MCF 10A (cell line): ENCODE measurements at places on chromosomes 1 and 21.

- DNase-seq = no peak
Measured at GRCh38 chr1:156581661-156582387, 2.3 kb downstream of the TTC24 start.

DNA sequence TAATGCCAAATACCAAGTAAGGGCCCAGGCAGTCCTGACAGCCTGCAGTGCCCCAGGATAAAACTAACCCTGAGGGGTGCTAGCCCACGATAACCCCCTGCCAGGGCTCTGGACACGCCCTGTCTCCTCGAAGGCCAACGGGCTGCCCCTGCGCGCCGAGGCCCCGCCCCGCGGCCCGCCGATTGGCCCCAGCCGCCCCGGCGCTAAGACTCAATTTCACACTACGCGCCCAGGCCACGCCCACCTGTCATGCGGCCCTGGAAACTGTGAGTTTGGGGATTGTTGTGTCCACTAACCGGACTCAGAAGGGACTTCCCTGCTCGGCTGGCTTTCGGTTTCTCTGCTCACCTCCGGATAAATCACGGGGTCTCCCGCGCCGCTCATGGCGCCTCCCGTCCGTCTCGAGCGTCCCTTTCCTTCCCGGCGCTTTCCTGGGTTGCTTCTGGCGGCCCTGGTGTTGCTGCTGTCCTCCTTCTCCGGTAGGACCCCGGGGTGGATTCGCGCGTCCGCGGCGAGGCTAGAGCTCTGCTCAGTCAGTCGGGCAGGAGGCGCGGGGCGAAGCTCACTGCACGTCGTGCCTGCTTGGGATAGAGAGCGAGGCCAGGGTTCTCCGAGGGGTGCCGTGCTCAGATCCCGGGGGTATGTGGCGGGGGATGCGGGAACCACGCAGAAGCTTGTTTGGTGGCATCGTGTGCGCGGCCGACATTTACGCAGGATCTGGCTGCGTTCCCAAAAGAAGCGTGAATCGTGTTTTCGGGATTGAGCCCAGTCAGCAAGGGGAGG, at the start of gene CR1L:
Gene CR1L, plus strand, starts transcription at position 282 of the 783 bp plus-strand sequence. Its CDS starts 101 bp downstream, at position 383.
- peak; percentile 39 for DNase-seq

- DNase-seq = no peak
Measured at GRCh38 chr1:29749024-29749945, 513.0 kb downstream of the PTPRU start.

- peak; percentile 76 for DNase-seq
Measured at GRCh38 chr1:39204441-39205081, at the start of gene MACF1. TSS of gene MACF1 (plus strand) at chr1:39204695. CDS start at chr1:39205023, 328 bp downstream.

DNA sequence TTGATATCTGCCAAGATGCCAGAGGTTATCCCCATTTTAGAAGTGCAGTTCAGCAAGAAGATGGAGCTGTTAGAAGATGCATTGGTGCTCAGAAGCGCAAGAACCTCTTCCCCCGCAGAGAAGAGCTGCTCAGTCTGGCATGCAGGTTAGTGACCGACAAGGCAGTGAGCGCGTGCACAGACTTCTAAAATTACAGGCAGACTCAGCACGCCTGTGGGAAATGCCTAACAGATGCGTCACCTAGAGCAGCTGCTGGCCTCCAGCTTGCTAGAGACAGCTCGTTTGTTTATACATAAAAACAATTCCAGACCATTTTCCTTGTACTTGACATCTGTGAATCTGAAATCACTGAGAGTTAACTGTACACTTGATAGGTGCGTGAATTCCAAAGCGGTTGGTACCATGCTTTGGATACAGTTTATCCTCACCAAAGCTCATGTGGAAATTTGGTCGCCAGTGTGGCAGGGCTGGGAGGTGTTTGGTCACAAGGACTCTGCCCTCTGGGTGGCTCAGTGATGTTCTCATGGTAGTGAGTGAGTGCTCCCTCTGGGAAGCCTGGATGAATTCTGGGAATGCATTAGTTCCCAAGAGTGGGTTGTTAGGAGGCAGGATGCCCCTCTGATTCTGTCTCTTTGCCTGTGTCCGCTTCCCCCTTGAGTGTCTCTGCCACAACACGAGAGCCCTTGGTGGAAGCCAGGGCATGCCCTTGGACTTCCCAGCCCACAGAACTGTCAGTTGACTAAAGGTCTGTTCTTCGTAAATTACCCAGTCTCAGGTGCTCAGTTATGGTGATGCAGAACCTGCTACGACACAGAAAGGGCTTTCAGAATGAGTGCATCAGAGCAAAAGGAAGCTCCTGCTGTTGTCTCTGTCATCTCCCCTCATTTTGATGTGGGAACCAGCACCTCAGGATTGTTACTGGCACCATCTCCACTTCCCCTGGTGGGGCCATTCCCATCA, 24.4 kb downstream of the SNAP47 start:
- peak; percentile 93 for DNase-seq

DNA sequence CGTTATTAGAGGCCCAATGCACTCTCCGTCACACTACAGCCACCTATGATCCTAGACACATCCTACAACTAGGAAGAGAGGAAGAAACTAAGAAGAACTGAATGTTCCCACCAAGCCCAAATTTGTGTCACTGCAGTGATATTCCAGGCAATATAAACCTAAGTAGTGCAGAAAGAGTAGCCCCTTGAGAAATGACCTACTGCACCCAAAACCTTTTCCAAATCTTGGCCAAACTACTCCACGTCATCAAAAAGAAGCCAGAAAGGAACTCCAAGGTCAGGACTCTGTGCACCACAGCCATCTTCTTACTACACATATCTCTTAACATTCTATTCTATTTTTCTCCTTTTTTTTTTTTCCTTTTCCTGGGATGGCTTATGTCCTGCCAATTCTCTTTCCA, 60.2 kb downstream of the ADAMTS1 start:
- DNase-seq = no peak

- DNase-seq = peak; percentile 74
Measured at GRCh38 chr1:203557390-203557789, 63.4 kb downstream of the OPTC start.
